GM20000 (cell line): ENCODE measurements at places on chromosomes 3 and 15.

- no peak for DNase-seq
These were observed 61.3 kb downstream of the RIOX2 start for GRCh38 chr3:97910931-97911351.

DNA sequence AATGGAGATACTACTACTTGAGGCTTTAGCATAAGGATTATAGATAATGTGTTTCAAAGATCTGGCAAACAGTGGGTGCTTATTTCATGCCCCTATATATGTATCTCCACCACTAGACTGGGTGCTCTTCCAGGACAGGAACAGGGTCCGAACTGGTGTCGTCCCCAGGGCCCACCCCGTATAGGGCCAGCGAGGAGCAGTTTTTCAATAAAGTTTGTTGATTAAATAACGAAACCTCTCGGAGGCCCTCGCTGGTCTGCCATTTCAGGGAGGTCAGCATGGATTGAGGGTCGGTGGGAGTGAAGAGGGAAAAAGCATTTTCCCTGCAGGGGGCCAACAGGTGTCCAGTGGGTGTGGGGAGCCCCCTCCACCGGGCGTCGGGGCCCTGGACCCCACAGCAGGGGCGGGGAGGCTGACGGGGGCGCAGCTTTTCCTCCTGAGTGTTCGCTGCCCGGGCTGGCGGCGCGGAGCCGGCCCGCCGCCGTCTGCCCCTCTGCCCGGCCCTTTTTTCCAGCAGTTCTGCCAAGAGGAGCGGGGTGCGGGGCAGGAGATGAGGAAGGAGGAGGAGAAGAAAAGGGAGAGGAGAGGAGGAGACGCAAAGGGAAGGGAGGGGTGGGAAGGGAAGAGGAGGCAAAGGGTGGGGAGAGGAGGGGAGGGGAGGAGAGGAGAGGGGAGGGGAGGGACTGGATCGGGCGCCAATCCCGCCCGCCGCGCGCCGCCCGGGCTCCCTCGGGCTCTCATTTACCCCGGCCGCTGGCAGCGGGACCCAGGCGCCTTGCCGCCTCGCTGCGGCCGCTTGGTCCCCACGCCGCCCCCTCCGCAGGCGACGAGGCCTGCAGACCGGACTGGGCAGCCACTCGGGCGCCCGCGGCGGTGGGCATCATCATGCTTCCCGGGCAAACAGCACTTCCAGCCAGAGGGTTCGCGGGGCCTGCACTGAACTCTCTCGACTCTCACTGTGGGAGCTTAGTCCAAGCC lies 66.3 kb downstream of the ISG20 start:
- no peak for DNase-seq

DNA sequence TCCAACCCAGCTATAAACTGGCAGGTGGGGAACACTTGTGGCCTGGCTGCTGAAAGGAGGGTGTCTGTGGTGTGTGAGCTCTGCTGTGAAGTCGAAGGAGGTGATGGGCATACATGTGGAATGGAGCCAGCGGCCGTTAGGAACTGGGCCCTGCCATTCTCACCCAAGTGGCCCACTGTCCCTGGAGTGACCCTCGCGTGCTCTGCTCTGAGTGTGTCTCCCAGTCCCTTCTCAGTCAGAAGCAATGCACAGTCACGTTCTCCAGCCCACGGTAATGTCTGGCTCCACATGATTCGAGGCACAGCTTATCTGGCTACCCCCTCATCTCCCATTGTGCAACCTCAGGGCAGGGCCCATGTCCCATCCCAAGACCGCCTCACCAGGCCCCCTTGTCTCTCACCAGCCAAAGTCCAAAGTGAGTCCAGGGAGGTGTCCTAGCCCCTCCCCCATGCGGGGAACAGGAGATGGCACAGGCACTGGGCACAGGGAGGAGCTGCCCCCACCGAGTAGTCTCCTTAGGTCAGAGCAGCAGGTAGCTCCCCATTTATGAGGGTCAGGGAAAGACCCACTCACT lies 62.9 kb downstream of the ZNF445 start:
- no peak for DNase-seq

GRCh38 chr3:194685718-194686413 lies at the start of gene FAM43A:
Gene FAM43A (plus strand): TSS chr3:194685883. CDS start chr3:194686827, 944 bp downstream.
- DNase-seq, result peak; percentile 86

DNA sequence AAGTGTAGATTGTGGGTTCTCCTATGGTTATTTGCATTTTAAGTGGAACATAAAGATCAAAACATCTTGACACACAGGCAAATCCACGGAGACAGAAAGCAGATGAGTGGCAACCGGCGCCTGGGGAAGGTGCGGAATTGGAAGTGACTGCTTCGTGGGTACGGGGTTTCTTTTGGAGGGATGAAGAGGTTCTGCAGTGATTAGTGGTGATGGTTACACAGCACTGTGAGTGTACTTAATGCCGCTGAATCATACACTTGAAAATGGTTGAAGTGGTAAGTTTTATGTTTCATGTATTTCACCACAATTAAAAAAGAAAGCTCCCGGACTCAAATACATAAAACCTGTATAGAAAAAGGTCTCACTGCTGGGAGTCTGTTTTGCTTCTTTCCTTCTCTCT lies 18.5 kb upstream of the VPS33B start:
- no peak for DNase-seq

DNA sequence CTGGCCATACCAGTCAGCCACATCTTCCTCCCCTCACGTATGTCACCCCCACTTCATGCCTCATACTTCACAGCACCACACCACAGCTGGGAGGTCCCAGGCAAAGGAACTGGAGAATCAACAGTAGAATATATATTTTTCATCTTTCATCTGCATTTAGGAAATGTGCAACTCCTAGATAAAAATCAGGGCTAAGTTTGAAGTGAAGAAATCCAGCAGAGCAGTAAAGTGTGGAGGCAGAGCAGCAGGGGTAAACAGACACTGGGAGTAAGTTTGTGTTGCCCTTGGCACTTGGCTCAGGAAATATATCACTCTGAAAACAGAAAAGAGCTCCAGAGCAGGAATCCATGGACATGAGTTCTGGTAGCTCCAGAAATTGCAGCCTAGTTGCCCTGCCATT lies 2.8 kb upstream of the HERC1 start:
- DNase-seq, result no peak

DNA sequence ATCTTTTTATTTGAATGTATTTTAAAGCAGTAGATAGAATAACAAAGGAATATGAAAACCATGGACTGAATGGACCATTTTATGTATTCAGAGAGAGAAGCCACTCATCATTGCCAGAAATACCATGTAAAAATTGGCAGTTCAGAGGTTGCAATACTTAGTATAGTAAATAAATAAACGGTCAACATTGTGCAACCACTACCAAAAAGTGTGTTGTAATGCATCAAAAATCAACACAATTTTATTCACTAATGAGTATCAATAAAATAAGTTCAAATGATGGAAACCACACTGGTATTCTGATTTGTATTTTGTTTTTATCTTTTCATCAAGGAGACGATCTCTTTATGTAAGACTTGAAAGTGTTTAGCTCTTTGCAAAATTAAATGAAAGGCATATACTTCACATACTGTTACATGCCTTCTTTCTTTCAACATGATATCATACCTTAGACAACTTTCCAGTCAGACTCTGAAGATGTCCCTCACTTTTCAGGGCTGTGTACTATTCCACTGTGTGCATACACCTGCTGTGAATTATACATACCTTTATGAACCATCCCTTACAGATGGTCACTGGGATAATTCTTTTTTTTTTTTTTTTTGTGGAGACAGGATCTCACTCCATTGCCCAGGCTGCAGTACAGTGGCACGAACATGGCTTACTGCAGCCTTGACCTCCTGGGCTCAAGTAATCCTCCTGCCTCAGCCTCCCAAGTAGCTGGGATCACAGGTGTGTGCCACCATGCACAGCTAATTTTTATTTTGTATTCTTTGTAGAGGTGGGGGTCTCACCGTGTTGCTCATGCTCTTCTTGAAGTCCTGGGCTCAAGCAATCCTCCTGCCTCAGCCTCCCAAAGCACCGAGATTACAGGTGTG lies 40.3 kb downstream of the CCK start:
- DNase-seq, result no peak

- no peak for DNase-seq
These were observed 54.0 kb downstream of the KCNAB1 start for GRCh38 chr3:156174229-156174847.

GRCh38 chr15:62976301-62976881 lies 66.2 kb upstream of the TPM1 start:
- no peak for DNase-seq

GRCh38 chr3:169755488-169755887 lies 9.4 kb downstream of the TERC start:
- no peak for DNase-seq

- DNase-seq, result no peak
These were observed 4.7 kb downstream of the CTXND1 start for GRCh38 chr15:80247320-80247719.

GRCh38 chr15:78259232-78259631 lies 5.1 kb upstream of the DNAJA4 start:
- no peak for DNase-seq

- no peak for DNase-seq
These were observed 38.1 kb upstream of the RASA2 start for GRCh38 chr3:141448606-141449220.

DNA sequence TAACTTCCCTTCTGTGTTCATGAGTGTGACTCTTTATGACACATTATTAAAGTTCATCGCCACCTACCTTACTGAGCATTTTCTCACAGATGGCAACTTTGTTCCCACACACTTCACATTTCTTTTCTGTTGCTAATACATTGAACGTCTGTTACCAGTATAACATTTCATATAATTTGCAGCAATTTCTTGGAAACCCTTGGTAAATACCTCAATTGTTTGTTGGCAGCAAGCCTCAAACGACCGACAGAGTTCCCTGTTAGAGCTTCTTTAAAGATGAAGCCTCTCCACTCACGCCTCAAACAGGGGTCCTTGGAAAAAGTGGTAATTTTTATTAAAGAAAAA lies 3.2 kb upstream of the CHSY1 start:
- DNase-seq, result no peak

DNA sequence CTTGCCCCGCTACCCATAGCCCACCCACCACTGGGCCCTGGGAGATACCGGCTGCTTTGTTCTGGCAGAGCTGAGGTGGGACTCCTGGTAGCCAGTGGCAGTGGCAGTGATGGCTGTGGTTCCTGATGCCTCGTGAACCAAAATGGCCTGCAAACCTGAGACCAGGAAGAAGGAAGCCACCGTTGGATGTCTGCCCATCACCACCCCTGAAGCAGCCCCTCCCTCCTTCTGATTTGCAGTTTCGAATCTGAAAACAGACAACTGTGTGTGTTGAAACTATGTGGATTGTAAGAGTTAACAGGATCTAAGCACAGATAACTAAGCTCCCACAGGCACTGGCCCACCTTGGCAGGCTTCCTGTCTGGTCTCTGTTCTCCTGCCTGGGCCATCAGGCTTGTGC lies 66.6 kb downstream of the NUP210 start:
- no peak for DNase-seq

- no peak for DNase-seq
These were observed 70.2 kb downstream of the ADAMTS9 start for GRCh38 chr3:64617610-64618009.

GRCh38 chr3:43331381-43331780 lies 45.0 kb downstream of the SNRK start:
- DNase-seq, result no peak

- no peak for DNase-seq
These were observed 7.7 kb downstream of the ARNT2 start for GRCh38 chr15:80411788-80412288.

DNA sequence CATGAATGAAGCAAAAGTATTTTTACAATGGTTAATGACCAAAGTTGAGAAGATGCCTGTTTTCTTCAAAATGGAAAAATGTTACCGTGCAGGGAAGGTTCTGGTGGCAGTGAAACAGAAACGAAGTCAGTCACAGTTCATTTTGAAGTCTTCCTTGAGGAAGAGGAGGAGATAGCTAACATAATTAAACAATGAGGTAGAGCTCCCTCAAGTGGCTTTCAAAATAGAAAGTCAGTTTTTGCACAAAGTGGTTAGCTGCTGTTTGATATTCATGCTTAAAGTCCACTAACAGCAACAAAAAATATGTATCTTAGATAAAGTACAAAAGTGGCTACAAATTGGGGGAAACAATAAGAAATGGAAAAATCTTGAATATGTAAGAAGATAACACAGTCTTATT lies 87.3 kb downstream of the TFG start:
- no peak for DNase-seq

GRCh38 chr3:5187920-5188418 lies 462 bp downstream of the EDEM1 start:
- peak; percentile 42 for DNase-seq

DNA sequence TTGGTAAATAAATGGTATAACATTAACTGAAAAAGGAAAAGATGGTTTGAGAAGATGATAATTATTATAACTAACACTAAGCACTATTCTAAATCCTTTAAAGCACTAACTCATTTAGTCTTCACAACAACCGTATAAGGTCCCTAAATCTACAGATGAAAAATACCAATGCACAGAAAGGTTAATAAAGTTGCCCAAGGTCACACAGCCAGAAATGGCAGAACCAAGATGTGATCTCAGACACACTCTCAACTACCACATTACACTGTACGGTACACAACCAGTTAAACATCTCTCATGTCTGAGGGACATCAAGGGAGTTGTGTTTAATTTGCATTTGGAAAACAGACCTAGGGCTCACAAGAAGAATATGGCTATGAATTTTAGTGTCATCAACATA lies 23.1 kb downstream of the RAB27A start:
- DNase-seq, result no peak

GRCh38 chr15:61680260-61681037 lies 379.8 kb downstream of the VPS13C start:
- no peak for DNase-seq
